Naive thymus-derived CD4-positive, alpha-beta T cell (primary cell): ENCODE measurements at places on chromosomes 2 and 18. TPM values are rescaled to one million over a fixed set of nuclear protein-coding genes. Genes with fewer than 3 reads are reported as not detected.

The LBX2 gene
- not detected for total RNA-seq

DNA sequence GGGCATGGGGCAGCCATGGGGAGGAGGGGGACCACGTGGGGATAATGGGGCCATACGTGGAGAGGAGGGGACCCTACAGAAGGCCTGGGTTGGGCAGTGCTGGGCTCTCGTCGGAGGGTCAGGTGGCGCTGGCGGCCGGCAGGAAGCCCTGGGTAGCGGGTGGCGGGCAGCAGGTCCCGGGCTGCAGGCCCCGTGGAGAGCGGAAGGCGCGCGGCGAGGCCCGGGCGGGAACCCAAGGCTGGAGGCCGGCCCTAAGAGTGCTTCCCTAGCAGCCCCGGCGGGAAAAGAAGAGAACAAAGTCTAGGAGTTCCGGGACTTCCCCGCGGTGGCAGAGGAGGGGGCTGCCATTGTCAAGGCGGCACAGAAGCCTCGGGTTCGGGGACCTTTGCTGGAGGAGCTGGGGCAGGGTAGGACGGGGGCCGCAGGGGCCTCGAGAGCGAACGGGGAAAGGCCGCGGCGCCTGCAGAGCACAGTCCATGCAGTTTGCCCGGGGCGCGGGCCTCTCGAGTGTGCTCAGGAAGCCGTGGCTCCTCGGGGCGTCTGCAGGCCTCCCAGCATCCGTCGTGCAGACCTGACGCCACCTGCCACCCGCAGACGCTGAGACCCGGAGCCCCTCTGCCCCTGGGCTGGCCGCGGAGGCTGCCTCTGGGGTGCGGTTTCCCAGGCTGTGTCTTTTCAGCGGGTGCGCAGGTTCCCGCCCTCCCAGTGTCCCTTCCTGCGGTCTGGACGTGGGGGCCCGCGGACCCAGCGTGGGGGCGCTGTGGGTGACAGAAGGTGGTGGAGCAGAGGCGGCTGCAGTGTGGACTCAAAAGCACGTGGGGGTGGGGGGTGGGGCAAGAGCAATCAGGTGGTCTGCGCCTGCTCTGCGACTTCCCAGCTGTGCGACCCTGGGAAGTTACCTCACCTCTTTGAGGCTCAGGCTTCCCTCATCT, 19.4 kb upstream of the NCL start:
- peak; percentile 56 for DNase-seq

GRCh38 chr18:32383050-32383819, 87.4 kb downstream of the GAREM1 start:
- DNase-seq: no peak

GRCh38 chr18:55475916-55476315, 112.1 kb downstream of the TCF4 start:
- DNase-seq: no peak

The ATP6V1B1 gene
- not detected in 2 replicates for total RNA-seq
